Glomerular endothelial cell (primary cell): ENCODE measurements at places on chromosomes 5 and 9.

- no peak for DNase-seq
Measured at GRCh38 chr9:12643686-12644085, 49.5 kb upstream of the TYRP1 start.

DNA sequence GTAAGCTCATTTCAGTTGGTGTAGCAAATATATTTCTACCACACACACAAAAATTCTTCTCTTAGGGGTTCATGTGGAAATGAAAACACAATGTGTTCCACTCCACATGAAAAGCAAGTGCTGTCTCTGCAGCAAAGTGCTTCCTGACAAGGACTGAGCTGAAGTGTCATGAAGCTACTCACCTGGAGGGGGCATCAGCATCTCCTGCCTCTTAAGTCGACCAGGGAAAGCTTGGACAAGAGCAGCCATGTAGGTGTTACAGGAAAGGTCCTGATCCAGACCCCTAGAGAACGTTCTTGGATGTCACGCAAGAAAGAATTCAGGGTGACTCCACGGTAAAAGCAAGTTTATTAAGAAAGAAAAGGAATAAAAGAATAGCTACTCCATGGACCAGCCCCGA is 62.8 kb downstream of the SV2C start:
- DNase-seq: no peak

- DNase-seq: no peak
Measured at GRCh38 chr5:102823441-102823874, 68.4 kb downstream of the PAM start.

GRCh38 chr5:66178799-66179198 is 34.7 kb downstream of the SREK1 start:
- DNase-seq: no peak

GRCh38 chr5:1031306-1031959 is 22.8 kb downstream of the NKD2 start:
- DNase-seq: no peak

DNA sequence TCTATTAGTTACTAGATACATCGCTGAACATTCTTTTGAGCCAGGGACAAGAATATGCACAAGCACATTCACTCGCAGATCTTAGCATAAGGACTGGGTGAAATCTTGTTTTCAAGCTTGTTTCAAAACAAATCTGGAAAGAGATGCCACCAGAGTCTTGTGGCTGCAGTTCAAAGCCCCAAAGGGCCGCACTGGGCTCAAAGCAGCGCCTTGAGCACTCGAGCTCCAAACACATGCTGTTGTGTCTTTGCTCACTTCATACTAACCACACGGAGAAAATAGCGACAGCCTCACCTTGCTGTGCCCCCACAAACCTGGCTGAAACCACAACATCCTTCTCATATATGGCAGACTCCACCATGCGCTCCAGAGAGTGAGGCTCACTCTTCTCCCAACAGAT is 34.2 kb upstream of the IL7R start:
- DNase-seq: no peak

- DNase-seq: no peak
Measured at GRCh38 chr5:150291388-150292385, 2.1 kb upstream of the CAMK2A start.

DNA sequence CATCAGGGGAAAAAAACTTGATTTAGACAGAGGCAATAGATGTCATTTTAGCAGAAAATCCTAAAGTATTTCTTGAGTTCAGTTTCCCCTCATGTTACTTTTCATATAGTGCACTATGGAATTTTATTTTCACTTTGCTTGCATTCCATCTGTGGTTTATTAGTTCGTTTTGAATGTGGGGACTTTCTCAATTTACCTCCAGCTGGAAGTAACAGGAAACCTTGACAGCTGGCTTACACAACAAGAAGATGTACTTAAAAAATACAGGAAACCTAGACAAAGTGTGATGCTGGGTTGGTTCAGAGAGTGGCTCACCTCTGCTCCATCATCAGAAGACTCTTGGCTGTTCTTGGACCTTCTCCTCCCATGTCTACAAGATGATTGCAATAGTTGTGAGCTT is 567.0 kb downstream of the CETN3 start:
- no peak for DNase-seq

- no peak for DNase-seq
Measured at GRCh38 chr5:140565024-140565779, 574 bp downstream of the SLC35A4 start.

GRCh38 chr9:96317335-96317980 is 15.5 kb upstream of the HSD17B3 start:
- DNase-seq: peak; percentile 29

DNA sequence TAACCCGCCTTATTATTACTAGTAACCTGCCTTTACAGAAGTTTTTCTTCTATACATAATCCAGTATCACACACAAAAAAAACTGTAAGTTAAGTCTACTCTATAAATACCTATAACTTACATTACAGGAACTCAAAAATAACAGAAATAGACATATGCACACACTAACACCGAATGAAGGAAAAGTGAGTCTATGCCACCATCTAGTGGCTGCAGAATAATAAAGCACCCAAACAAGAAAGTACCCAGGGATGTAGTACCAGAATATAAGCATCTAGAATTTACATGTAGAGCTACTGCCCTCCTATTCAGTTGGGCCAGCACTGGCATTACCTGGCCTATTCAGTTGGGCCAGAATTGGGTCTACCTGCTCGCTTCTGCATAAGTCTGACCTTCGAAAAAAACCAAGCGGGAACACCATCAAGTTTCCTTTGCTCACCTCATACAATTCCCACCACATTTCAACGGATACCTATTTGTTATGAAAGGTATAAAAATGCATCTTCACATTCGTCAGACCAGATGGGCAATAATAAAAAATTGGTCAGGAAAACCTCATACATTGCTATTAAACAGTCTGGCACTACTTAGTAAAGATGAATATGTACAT is 4.0 kb upstream of the NIPSNAP3A start:
- DNase-seq: no peak

DNA sequence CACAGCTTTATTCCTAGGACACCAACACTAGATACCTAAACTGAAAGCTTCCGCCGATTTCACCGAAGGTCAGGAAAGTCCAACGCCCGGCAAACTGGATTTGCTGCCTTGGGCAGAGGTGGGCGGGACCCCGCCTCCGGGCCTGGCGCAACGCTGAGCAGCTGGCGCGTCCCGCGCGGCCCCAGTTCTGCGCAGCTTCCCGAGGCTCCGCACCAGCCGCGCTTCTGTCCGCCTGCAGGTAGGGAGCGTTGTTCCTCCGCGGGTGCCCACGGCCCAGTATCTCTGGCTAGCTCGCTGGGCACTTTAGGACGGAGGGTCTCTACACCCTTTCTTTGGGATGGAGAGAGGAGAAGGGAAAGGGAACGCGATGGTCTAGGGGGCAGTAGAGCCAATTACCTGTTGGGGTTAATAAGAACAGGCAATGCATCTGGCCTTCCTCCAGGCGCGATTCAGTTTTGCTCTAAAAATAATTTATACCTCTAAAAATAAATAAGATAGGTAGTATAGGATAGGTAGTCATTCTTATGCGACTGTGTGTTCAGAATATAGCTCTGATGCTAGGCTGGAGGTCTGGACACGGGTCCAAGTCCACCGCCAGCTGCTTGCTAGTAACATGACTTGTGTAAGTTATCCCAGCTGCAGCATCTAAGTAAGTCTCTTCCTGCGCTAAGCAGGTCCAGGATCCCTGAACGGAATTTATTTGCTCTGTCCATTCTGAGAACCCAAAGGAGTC is at the start of gene CD274:
Gene CD274, plus strand, starts transcription at position 184 of the 733 bp plus-strand sequence. CDS start 5,572 bp downstream, outside the sequence.
- DNase-seq: no peak

DNA sequence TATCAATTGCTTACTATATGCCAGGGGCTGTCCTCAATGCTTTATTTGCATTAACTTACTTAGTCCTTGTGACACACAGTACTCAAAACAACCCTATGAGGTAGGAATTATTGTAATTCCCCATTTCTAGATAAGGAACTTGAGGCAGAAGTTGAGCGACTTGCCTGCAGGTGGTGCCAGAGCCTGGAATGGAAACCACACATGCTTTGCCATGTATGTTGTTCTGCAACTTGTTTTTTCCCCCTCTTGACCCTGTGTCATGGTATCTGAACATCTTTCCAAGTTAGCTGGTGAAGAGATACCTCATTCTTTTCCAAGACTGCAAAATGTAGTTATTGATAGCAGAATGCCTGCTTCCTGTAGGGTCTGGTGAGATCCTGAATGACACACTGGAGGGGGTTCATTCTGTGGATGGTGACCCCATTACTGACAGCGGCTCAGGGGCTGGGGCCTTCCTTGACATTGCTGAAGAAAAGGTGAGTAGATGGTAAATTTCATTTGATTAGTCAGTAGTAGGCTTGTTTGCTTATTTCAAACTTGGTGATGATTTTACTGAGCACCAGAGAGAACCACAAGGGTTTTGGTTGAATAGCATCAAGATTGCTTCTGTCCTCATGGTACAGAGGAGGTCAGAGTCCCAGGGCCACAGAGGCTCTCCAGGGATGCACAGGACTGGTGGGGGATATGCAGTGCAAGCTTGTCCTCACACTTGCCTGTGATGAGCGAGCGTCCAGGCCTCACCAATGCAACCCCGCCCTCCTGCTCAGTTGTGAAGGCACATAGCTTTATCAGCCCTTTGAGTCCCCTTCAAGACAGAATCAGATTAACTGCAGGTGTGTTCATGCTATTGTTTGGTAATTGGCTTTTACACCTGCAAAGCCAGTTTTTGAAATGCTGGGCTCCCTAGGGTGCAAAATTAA is 57.0 kb downstream of the COL15A1 start:
- DNase-seq: no peak

DNA sequence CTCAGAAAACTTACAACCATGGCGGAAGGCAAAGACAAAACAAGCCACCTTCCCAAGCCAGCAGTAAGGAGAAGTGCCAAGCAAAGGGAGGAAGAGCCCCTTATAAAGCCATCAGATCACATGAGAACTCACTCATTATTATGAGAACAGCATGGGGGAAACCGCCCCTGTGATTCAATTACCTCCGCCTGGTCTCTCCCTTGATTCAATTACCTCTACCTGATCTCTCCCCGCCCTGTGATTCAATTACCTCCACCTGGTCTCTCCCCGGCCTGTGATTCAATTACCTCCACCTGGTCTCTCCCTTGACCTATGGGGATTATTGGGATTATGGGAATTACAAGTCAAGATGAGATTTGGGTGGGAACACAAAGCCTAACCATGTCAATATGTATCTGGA is 467.3 kb upstream of the FTMT start:
- no peak for DNase-seq

GRCh38 chr5:10323588-10324488 is 16.1 kb upstream of the CMBL start:
- no peak for DNase-seq

GRCh38 chr9:124146031-124146561 is 111.7 kb upstream of the NEK6 start:
- DNase-seq: no peak

DNA sequence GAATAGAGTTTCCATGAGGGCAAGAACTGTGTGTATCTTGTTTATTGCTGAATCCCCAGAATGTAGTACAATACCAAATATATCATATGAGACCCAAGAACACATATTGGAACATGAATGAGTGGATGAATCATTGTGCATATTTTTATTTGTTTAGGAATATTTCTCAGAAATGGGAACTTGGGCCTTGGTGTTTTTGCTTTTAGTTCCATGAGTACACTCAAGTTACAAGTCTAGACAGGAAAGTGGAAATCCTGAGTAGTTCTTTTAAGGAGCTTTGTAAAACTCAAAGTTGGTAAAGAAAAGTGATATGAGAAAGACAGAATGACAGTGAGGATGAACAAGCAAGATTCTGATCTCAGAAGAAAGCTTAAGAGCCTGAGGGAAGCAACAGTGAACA is 647.0 kb downstream of the EFNA5 start:
- no peak for DNase-seq

DNA sequence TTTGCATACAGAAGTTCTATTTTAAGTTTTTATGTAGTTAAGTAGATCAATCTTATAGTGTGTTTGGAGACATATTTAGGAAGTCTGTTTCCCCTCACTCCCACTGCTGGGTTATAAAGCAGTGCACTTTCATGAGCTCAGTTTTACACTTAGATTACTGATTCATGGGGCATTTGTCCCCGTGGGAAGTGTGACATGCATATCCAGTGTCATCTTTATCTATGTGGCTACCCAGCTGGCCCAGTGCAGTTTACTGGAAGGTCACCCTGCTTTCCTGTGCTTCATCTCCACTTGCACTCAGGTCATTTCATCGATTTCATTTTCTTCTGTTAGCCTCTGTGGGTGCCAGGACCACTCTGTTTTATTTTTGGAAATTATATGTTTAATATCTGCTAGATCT is 49.1 kb downstream of the ADCY2 start:
- DNase-seq: no peak

DNA sequence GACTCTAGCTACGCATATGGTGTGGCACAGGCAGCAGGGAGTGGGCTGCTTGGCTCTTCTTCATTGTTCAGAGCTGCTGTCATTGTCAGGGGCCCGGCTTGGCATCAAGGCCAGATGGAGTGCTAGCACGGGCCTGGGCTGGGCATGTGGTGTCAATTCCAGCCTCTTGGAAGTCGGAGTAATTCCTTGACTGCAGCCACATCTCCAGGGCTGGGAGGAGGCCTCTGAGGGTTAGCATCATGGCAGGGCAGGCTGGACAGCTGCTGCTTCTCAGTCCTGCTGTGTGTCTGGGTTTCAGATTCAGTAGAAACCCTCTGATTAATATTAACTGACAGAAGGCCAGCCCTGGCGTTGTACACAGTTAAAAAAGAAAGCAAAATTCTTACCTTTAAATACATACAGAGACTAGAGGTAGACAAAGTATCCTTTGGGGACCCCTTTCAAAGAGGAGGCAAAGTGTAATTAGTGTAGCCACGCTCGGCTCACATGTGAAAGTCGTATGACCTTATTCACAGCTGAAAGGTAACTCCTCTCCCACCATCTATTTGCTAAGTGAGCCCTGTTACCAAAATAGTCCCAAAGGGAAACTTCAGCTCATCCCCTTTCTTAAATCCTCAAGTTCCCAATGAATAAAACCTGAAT is 126.4 kb downstream of the DOCK2 start:
- DNase-seq: no peak

- DNase-seq: no peak
Measured at GRCh38 chr9:114250235-114250568, 72.7 kb upstream of the ORM1 start.

- DNase-seq: no peak
Measured at GRCh38 chr9:38344566-38345324, 47.8 kb upstream of the ALDH1B1 start.

- no peak for DNase-seq
Measured at GRCh38 chr5:144003636-144004035, 166.8 kb downstream of the YIPF5 start.

DNA sequence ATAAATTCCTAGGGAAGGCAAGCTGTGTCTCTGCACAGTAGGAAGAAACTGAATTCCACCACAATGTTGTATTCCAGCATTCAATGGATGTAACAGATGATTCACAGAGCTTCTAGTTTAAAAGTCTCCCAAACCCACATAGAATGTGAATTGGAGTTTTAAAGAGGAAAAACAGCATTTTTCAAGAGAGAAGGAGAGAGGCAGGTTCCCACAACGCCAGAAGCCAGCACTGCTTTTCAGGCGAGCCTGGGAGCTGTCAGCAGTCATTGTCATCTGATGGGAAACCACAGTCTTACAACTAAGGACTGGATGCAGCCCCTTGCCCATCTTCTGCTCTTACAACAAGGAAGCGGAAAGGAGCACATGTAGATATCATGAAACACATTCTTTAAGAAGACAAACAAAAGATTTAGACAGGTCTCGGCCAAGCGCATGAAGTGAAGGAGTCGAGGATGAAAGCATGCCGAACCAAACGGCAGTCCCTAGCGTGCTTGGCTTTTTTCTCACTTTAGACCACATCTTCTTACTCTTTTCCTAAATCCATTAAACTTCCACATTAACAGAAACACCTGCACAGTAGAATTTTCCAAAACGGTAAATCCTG is 638 bp downstream of the DIRAS2 start:
- no peak for DNase-seq

GRCh38 chr9:19922476-19923118 is 133.8 kb upstream of the SLC24A2 start:
- DNase-seq: no peak

GRCh38 chr9:124284940-124285441 is 27.2 kb downstream of the NEK6 start:
- DNase-seq: no peak
